ENCODE measurements at places on chromosomes 12 and 14.

- no peak for DNase-seq
Measured at GRCh38 chr12:7113389-7113871, 4.4 kb upstream of the C1RL start.

DNA sequence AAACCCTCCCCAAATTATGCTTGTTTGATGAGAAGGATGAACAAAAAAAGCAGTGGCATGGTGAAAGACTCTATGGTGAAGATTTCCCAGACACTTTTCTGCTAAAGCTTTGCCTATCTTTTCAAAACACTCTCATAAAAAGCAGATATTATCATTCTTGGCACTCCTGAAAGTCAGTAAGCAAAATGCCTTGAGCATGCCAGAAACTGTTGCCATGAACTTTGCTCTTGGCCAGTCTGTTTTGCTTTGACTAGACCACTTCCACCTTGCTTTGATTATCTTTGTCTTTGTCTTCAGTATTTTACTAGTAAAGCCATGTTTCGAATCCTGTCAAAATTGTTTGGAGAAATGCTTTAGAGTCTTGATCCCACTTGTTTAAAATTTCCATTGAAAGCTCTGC lies 110.4 kb downstream of the CNTN1 start:
- DNase-seq = no peak

DNA sequence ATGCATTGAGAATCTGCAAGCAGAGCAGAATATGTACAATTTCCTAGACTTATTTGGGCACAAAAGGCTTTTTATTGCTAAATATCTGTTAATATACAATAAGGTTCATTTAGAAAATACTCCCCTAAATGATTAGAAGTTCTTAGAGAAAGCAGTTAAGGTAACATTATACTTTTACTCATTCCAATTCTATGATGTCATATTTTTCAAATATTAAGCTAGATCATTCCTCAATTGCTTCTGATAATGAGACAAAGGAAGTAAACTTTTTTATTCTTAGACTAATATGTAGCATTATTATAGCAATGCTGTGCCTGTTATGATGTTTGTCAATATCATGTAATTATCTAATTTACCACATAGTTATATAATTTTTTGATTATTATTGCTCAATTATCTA lies 447.0 kb downstream of the SLC16A7 start:
- DNase-seq = no peak

GRCh38 chr14:73386342-73386741 lies 72.0 kb downstream of the NUMB start:
- DNase-seq = no peak

DNA sequence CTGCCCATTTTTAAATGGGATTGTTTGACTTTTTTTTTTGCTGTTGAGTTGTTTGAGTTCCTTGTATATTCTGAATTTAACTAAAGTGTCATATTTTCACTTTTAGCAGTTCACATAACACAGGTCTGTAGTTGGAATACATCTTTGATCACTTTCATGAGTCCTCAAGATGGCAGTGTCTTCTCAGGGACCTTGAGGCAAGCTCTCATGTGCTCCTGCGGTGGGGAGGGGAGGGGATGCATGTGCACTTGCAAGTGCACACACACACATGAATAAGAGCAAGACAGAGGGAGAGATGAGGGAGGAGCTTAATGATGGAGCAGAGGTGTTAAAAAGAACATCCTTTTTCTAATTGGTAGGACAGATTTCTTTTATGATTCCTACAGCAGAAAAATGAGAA lies 291.4 kb upstream of the OR4E1 start:
- no peak for DNase-seq

DNA sequence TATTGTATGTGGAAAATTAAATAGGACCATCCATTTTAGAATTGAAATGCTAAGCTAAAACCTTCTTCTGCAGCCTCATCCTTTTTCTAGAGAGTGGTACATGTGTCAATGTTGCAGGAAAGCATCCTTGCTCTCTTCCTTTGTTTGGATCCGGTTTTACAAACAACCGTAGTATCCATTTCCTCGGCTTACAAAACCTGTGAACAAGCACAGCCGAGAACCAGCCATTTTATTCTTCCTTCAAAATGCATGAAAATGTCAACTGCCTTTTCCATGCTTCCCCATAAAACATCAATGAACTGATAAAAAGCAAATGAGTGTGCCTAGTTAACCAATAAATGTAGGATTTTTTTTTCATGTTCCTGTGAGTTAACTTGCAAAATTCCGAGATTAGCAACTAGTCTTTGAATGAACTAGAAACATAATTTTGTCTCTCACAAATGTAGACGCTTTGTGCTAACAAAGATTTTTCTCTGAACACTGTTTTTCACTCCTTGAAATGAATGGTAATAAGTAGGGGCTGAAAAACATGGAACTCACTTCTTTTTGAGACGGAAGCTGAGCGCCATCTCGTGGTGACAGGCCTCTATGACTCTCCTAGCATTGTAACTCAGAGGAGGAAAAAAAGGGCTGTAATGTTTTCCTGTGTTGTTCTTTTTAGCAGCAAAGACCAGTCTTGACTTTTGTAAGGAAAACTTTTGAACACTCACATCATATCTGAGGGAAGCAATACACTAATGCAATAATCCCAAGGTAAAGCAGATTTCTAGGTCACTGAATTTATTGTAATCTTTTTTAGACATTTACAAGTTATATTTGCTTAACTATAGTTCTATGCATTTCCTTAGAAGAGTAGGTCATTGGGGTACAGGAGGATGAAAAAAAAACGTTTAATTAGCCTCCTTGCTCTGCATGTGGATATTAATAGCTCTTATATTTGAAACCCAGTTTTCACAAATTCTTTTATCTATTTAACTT lies 157.4 kb upstream of the FOXG1 start:
- peak; percentile 37 for DNase-seq

DNA sequence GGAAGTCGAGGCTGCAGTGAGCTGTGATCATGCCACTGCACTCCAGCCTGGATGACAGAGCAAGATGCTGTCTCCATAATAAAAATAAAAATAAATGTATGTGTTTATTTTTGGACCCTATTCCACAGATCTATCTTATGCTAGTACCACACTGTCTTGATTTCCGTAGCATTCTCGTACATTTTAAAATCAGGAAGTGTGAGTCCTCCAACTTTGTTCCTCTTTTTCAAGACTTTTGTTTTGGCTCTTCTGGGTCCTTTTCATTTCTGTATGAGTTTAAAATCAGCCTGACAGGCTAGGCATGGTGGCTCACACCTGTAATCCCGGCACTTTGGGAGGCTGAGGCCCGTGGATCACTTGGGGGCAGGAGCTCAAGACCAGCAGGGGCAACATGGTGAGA lies 25.8 kb downstream of the DAO start:
- DNase-seq = no peak

- DNase-seq = no peak
Measured at GRCh38 chr12:4119157-4119761, 154.3 kb upstream of the CCND2 start.

DNA sequence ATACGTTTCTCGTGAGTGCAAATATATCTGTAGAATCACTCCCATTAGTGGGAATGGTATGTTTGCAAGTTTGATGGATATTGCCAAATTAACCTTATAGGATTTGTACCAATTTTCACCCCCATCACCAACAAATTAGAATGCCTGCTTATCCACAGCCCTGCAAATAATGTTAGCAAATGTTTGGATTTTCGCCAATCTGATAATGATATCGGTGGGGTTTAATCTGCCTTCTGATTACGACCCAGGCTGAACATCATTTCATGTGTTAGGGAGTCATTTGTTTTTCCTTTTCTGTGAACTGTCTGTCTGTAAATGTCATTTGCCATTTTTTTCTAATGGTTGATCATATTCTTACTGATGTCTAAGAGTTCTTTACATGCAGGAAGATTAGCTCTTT lies 4.1 kb upstream of the DAZAP2 start:
- no peak for DNase-seq

- no peak for DNase-seq
Measured at GRCh38 chr12:7571257-7571656, 67.7 kb upstream of the CD163 start.
